ENCODE measurements at places on chromosomes 7 and 10.

DNA sequence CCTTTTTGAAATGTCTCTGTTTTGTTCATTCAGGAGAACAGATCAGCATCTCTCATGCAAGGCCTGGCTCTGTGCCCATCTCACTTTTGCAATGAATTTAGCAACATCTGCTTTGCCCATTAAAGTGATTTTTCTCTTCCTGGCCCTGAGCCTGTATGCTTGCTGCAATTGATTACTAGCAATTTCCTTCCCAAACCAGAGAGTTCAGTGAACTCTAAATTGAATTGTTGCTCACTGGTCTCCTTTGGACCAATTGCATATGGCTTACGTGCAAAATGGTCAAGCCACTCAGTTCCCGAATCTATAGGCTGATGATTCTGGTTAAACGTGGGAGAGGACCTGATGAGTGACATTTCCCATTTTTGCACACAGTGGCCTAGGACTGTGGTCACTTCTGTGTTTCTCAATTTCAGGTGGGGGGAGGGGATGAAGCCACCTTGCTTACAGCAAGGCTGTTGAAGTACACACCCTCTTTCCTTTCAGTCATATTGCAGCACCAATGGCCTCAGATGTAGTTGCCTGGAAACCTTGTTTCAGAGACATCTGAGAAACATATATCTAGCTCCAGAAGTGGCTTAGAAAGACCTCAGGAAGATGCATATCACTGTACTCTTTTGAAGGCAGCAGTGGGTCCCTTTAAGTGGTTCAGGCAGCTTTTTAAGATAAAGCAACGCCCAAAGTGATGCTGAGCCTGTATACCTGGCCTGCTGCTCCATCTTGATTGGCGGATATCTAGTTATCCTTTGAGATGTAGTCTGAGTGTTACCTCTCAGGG, 201.4 kb downstream of the PTEN start:
- DNase-seq = peak; percentile 63

DNA sequence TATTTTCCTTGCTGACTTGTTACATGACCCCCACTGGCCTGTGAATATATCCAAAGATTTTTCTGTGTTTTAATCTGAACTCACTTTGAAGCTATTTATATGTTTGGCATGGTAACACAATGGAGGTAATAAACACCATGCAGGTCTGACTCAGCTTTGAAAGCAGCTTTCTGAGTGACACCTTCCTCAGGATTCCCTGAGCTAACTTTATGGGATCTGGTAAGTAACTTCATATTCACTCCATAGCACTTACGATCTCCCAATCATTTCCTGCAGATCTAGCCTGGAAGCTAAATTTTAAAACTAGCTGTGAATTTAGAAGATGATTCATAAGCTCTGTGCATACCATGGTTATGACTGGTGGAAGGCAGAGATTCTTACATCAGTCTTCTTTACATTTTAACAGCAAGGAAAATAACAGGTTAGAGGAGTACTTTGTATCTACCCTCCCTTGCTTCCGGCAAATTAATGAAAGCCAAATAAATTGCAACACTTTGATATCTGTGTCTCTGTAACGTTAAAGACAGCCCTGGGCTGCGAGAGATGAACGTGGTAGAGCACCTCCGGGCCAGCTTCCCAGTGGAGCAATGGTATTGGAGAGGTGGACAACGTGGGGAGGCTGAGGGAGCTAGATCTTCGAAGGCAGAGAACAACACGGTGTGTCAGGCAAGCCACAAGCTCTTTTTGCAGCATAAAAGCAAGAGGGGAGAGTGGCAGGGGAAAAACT, 170.2 kb upstream of the KLF14 start:
- DNase-seq = no peak

DNA sequence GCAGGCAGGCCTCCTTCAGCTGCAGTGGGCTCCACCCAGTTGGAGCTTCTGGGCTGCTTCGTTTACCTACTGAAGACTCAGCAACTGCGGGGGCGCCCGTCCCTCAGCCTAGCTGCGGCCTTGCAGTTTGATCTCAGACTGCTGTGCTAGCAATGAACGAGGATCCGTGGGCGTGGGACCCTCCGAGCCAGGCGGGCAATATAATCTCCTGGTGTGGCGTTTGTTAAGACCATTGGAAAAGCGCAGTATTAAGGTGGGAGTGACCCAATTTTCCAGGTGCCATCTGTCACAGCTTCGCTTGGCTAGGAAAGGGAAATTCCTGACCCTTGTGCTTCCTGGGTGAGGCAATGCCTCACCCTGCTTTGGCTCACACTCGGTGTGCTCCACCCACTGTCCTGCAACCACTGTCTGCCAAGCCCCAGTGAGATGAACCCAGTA, 159.2 kb upstream of the FOXP2 start:
- DNase-seq = peak; percentile 44

DNA sequence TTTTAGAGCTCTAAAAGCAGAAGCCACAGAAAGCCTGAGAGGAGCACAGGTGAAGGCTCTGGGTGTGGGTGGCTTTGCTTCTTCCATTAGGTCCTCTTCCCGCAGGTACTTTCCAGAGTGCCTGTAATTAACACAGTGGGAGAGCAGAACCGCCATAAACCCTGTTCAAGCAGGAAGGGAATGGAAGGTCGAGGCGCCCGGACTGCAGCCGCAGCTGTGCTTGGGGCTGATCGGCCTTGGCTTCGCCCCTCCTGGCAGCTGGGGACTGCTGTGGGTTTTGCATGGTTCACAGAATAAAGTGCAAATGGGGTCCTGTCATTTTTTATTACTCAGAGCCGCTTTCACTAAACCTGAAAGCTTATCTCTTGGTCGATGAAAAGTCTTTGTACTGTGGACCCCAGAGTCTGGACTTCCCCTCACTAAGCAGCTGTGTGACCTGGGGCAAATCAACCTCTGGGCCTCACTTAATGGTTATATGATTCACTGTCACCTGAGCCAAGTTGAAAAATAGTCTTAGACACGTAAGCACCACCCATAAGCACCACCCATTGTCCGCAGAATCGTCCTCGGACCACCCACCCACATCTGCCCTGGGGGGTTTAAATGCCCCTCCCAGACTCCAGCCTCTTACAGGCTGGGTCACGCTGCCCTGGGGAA, 100.9 kb downstream of the XRCC2 start:
- DNase-seq = no peak

DNA sequence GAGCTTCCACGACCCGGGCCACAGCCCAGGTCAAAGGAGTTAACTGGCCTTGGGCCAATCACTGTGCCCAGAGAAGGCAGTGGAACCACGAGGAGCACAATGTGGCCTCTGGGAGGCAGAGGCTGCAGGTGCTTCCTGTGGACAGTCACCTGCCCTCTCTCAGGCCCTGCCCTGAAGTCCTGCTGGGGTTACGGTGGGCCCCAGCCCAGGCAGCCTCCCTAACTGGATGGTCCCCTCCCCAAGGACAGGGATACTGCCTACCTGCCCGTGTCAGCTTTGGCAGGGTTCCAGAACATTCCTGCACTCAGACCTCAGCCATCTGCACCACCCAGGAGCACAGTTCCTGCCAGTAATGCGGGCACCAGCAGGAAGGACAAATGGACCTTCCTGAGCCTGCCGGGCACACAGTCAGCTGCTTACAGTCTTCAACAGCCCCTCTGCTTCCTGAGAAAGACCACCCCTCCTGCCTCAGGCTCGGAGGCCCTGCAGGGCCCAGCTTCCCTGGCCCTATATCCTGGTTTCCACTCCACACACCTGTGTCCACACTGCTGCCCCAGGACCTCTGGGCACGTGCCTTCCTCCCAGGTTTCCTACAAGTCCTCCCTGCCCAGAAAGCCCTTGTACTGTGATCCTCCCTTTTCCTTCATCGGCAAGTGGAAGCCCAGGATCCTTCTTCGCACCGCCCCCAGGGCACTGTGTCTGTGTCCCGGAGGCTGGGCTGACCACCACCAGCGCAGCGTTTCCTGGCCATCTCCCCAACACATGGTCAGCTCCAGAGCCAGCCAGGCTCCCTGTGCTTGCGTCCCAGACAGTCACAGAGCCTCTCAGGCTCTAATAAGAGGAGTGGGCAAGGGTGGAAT, 23.3 kb downstream of the WDR86 start:
- peak; percentile 49 for DNase-seq

GRCh38 chr7:155830961-155831806, 18.9 kb upstream of the SHH start:
- no peak for DNase-seq
